ENCODE measurements at places on chromosomes 12 and 14.

DNA sequence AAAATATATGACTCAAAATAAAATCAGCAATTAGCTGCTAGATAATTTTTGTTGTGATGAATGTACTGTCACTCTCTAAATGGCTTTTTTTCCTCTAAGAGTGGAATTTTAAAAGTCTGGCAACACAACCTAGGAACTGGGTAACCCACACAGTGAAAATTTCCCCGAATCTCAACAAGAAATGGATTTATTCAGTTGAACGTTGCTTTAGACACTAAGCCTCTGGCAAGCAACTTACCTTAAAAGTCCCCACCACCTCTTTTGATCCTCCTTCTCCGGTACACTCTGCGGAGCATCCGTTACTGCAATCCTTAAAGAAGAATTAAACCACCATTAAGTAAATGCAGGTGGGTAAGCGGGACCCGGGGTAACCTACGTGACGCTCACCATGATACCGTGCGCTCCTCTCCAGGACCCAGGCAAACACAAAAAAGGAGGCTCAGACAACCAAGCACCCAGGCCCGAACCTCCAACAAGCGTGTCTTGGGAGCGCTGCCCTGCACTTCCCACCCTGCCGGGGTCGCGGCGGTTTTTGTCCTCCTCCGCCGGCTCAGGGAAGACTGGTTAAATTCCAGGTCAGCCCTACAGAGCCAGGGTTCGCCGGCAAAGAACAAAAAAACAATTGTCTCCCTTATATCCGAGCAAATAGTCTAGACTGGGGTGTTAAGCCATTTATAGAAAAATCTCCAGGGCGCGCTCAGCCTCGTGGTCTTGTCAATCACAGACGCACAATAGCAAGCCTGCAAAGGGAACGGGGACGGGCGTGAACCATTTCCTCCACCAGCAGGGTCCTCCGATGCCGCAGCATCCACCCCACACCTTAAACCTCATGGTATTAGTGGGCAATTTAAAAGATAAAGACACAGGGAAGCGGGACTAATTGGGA is 47.1 kb downstream of the BCAT1 start:
- DNase-seq = peak; percentile 66

GRCh38 chr14:65745396-65746190 is 333.1 kb downstream of the FUT8 start:
- no peak for DNase-seq

GRCh38 chr14:68795597-68796417 is 2.9 kb upstream of the ZFP36L1 start:
- DNase-seq = peak; percentile 94

DNA sequence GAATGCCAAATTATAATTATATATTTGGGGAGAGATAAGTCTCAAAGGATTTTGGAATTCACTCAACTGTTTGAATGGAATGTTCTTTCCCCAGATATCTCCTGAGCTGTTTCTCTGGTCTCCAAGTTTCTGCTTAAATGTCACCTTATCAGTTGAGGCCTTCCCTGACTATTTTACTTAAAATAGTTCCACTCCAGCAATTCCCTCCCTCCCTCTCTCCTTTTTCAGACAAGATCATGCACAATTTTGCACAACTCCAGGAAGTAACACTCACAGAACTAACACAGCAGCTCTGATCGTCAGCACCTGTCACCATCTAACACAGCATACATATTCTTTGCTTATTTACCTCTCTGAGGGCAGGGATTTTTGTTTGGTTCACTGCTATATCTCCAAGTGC is 12.5 kb downstream of the BTG1 start:
- DNase-seq = no peak

- no peak for DNase-seq
Measured at GRCh38 chr12:58079806-58080205, 138.4 kb downstream of the ATP23 start.

DNA sequence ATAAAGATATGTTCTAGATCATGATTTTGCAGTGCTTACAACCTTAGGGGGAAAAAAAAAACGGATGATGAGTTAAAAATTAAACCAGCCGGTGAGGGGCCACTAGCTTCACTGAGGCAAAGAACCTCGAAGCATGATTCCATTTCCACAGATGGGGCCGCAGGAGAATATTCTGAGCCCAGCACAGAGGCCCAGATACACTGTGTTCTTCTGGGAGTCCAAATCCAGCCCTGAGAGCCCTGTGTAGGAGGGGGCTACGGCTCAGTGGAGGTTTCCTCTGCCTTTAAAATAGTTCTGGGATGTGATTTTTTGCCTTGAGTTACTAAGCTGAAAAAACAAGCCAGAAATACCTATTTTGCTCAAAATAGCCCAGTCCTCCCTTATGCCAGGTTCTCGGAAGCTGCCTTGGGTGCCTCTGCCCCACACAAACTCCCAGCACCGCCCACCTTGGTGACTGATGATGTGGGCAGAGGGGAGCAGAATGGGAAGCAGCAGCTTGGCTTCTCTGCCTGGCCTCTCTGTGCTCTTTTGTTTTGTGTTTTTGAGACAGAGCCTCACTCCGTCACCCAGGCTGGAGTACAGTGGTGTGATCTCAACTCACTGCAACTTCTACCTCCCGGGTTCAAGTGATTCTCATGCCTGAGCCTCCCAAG is 105.4 kb upstream of the BCL2L14 start:
- DNase-seq = no peak

GRCh38 chr12:122322501-122322900 is 56.2 kb upstream of the VPS33A start:
- no peak for DNase-seq

DNA sequence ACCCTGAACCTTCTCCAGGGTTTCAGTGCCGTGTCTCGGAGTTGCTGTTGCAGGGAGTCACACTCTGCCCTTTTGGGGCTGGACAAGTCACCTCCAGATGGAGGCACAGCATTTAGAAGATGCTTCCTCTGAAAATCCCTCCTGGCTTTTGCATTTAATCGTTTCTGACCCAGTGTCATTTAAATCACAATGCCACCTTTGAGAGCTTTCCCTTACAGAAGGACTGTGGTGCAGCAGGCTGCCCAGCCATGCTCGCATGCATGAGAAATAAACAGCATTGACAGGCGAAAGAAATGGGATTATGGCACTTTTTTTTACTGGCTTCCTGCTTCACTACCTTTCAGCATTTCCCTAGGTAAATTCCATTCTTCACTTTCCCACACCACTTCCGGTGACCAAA is 113.4 kb upstream of the DYRK2 start:
- DNase-seq = no peak

GRCh38 chr12:93302331-93303229 is 75.1 kb upstream of the NUDT4 start:
- DNase-seq = no peak

GRCh38 chr12:112978163-112979040 is at the start of gene OAS2:
Gene OAS2, plus strand, starts transcription at chr12:112978519. Its CDS starts 90 bp downstream, at chr12:112978609.
- DNase-seq = peak; percentile 9

- DNase-seq = no peak
Measured at GRCh38 chr14:22432348-22432976, 156.6 kb downstream of the DAD1 start.

DNA sequence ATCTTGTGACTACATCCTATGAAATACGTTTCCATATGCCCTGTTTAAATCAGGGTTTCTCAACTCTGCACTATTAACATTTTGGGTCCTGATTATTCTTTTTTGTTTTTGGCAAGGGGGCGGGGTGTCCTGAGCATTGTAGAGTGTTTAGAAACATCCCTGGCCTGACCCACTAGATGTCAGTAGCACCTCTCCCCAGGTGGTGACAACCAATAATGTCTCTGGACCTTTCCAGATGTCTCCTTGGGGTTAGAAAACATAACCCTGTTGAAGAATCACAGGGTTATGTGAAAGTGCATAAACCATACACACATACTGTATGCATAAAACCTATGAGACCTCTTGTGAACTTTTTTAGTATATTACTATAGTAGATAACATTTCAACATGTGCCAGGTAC is 1.4 kb downstream of the ACAD10 start:
- no peak for DNase-seq

GRCh38 chr12:29287622-29288021 is 93.3 kb downstream of the ERGIC2 start:
- DNase-seq = no peak

DNA sequence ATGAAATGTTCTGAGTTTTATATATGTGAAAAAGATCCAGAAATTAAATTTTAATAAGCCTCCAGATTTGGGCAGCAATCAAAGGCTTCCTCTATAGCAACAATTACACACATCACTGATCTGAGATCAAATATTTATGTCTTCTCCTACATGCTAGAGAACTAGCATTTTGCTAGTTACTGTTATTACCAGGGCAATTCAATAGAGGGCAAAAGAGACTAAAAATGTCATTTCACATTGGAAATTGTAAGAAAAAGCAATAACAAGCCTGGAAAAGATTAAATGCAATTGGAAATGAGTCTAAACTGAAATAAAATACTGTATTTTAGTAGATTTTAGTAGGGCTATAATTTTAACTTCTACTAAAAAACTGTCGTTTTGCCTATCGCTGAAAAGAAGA is 32.6 kb upstream of the ANO6 start:
- DNase-seq = no peak

GRCh38 chr12:44627387-44628166 is 248.5 kb downstream of the NELL2 start:
- no peak for DNase-seq

DNA sequence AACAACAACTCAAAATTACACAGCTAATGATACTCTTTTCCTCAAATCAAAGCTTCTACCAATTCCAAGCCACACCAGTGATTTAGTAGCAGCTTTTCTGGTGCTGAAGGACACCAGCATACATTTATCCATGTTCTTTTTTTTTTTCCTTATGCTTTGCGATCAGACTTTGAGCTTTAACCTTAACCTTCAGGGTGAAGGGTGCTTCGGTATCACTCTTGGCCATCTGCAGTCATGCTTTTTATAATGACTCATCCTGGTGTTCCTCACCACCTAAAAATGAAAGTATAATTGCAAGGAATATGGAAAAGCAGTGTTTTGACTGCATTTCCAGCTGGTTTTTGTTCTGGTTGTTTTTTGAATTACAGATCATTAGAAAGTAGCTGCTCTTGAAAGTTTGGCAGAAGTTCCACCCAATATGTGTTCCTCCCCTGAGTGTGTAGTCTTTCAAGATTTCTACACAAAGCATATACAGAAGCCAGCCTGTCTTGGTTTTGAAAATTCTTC is 1.3 kb upstream of the SLC41A2 start:
- no peak for DNase-seq

GRCh38 chr14:55739967-55740648 is 160.1 kb downstream of the KTN1 start:
- no peak for DNase-seq

- no peak for DNase-seq
Measured at GRCh38 chr14:33897878-33898535, 52.9 kb downstream of the EGLN3 start.

DNA sequence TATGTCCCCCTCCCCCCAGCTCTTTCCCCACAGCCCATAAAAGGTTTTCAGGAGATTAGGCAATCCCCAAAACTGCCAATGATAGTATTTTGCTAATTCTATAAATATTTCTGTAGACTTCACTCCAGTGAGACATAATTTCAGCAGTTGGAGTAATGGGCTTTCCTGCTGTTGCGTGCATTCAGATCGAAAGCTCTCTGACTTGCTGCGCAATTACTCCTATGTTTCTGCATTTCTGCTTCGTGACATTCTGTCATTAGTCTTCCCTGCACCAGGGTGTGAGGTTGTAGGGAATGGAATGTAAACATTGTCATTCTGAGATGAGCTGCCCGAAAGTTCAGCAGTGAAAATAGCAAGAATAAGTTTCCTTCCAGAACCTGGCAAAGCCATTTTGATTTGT is 58.2 kb downstream of the SAMD4A start:
- no peak for DNase-seq

DNA sequence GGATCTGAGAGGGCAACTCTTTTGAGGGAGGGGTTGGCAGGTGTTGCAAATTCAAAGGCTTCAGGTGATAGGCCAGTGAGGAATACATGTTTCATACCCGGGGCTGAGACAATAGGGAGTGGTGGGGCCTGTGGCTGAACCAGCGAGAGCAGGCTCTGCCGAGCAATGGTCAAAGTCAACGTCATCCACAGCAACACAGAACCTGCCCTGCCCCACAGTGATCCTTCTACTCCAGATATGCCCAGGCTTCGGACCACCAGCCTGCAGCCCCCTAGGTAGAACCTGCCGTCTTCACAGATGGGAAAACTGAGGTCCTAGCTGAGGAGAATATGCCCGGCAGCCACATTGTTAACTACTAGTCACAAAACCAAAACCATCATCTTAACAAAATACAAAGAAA is 4.1 kb downstream of the SERPINA1 start:
- DNase-seq = no peak

GRCh38 chr14:100654025-100654813 is 67.0 kb upstream of the BEGAIN start:
- no peak for DNase-seq

DNA sequence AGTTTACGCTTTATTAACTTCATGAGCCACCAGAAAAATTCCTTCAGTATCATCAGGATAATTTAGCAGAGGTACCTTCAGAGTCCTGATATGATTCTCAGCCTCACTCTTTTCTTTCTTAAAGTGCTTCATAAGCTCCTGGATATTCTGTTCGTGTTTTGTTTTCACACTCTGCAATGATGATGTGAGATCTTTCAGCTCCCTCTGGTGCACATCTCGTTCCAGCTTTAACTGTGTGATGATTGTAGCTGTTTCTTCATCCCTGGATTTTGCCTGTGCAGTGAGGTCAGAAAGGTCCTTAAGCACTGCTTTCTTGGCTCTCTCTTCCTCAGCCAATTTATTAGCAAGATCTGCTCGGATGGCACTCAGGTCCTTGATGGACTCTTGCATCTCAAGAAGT is 156.7 kb downstream of the CEP128 start:
- DNase-seq = no peak

- peak; percentile 40 for DNase-seq
Measured at GRCh38 chr12:52162981-52163380, 28.8 kb downstream of the KRT80 start.

GRCh38 chr14:65187421-65188049 is 85.2 kb upstream of the MAX start:
- DNase-seq = peak; percentile 56

DNA sequence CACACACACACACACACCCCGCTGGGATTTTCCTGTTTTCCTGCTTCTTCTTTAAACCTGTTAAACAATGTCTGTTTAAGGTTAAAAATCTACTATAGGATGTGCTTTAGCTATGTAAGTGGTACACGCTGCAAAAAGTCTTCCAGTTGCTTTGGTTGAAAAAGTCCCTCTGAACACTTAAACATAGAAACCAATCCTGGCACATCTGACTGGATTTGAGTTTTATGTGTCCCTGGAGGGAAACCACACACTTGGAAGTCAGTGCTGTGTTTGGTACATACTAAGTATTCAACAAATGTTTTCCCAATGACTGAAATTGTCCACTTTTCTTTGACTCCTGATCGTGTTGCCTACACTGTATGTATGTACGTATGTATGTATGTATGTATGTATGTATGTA is 22.0 kb downstream of the CFL2 start:
- DNase-seq = no peak
